ENCODE measurements at places on chromosomes 12 and 14. TPM values are rescaled to one million over a fixed set of nuclear protein-coding genes. Genes with fewer than 3 reads are reported as not detected.

DNA sequence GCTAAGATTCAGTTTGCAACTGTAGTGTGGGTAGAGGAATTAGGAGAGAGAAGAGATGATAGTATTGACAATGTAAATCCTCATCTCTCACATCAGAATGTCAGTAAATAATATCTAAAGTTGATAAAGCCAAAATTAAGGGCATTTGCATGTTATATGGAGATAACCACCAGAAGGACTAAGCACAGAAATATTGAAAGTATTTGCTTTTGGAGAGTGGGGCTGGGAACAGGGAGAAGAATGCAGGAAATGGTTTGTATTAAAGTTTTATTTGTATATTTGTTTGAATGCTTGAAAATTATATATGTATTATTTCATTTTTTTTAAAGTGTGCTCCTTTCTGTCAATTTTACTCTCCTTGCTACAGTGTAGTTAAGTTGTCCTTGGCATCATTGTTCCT is 491.4 kb downstream of the APAF1 start:
- DNase-seq = no peak

DNA sequence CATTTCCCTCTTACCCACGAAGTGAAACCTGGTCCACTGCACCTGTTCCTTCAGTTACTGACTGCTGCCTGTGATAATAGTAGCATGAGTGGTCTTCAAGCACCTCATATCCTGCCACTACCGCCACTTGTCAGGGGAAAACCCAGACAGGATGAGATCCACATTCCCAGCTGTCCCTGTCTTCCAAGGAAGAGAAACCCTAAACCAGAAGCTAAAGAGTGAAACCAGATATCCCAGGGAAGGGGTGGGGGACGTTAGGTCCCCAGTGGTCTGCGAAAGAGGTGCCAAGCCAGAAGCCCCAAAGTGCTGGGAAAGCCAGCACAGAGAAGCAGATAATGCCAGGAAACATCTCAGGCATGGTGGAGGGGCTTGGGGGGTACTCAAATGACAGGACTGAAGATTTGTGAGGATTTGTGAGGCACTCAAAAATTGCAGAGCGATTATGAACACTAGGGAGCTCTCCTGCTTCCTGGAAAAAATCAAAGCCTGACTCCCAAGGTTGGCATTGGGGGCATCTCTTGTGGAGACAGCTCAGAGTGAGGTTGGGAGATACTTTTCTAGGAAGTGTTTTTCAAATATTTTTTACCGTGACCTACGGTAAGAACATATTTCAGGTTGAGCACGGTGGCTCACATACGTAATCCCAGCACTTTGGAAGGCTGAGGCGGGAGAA is 77.9 kb downstream of the TMEM30B start:
- no peak for DNase-seq

- DNase-seq = no peak
Observed at GRCh38 chr12:34105392-34105933, 83.2 kb downstream of the ALG10 start.

DNA sequence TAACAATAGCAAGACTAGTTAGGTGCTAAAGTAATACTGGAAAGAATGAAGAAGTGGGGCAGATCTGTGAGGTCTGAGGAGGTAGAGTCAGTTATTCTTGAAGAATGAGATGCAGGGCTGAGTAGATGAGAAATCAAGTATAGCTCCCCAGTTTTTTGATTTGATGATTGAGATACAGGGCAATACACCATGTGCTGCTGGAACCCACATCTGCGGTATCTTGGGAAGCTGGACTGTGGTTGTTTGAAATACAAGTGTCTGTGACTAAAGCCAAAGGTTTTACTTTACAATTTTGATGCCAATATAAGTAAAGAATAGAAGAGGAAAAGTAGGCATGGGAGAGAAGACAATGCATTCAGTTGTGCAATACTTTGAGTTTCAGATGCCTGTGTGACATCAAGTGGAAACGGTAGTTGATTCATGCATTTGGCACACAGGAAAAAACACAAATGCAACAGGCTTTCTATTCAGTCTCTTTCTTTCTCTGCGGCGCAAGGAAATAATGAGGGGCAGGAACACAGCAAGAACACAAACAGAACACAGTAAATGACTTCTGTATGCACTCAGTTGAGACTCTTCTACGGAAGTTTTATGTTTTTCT is 190.2 kb upstream of the SLC38A2 start:
- peak; percentile 63 for DNase-seq

Gene MSI1
- total RNA-seq = not detected

DNA sequence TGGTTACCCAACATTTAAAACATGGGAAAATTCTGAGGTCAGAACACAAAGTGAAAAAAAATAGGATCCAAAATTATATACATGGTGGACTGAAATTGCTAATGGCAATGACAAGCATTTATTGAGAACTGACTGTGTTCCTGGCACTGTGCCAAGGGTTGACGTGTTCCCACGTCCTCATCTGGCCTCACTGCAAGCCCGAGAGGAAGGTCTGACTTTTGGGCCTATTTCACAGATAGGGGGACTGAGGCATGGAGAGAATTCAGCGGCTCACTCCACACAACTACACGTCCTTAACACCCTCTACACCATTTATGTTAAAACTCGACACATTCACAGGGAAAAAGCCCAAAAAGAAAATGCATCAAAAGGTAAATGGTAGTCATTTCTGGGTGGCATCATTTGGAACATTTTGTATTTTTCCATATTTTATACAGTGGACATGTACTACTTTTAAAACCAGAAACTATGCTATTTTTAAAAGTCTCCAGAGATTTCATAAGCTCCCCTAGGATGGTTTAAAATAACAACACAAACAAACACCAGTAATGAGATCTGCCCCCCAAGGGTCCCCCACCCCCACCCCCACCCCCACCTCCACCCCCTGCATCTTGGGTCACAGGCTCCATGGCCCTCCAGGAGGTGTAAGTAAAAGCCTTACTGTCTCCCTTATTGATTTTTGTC is 27.7 kb downstream of the CLMN start:
- DNase-seq = peak; percentile 13

Gene RFX4
- not detected for total RNA-seq

Gene PMEL
- total RNA-seq = 1.3 TPM

DNA sequence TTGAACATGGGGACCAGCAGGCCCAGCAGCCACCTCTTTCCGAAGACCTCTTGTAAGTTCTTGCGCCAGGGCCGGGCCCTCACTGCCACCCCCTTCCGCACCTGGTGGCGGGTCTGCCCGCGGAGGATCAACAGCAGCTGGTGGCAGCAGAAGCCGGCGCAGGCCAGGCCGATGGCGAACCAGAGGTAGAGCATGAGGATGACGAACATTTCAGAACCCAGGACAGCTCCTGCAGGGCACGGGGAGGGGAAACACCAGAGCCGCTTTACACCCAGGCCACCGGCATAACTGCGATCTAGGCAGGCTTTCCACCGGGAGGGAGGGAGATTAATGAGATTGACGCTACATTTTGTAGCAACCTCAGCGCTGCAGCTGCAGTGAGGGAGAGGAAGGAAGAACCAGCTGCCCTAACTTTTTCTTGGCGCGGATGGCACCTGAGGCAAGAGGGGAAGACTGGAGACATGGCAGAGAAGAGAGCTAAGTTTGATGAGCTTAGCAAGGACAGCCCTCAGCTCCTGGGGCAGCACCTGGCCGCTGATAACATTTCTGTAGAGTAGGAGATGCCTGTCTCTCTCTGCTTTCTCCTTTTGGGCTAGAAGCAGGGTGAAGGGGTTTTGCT is 7.8 kb downstream of the ZDHHC22 start:
- DNase-seq = peak; percentile 69

- DNase-seq = no peak
Observed at GRCh38 chr14:32403688-32404087, 74.6 kb downstream of the AKAP6 start.

GRCh38 chr12:53950789-53951576 is 3.7 kb upstream of the HOXC12 start:
- DNase-seq = no peak

Gene OVCH1
- total RNA-seq = under 0.01 TPM

DNA sequence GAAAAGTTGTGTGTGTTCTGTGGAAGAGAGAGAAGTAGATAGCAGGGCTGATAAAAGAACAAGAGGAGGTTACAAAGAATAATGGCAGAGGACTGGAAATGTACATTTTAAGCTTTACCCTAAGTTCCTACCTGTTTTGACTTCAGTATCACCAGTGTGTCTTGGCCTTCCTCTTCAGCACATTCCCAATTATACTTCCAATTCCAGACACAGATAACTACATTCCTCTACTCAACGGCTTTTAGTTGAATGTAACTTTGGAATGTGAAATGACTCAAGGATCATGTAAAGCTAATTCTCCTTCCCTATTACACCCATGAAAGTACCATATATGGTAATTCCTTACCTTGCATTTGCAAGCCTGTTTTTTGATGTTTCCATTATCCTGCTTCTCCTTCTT is 5.0 kb downstream of the MGST1 start:
- DNase-seq = peak; percentile 37

Gene SLC6A13
- not detected for total RNA-seq

- DNase-seq = no peak
Observed at GRCh38 chr12:20319366-20319765, 49.0 kb upstream of the PDE3A start.

Gene STAC3
- total RNA-seq = 1.3 TPM

Gene TSPAN19
- not detected for total RNA-seq

GRCh38 chr12:108724054-108724889 is 7.0 kb downstream of the CORO1C start:
- DNase-seq = peak; percentile 63

DNA sequence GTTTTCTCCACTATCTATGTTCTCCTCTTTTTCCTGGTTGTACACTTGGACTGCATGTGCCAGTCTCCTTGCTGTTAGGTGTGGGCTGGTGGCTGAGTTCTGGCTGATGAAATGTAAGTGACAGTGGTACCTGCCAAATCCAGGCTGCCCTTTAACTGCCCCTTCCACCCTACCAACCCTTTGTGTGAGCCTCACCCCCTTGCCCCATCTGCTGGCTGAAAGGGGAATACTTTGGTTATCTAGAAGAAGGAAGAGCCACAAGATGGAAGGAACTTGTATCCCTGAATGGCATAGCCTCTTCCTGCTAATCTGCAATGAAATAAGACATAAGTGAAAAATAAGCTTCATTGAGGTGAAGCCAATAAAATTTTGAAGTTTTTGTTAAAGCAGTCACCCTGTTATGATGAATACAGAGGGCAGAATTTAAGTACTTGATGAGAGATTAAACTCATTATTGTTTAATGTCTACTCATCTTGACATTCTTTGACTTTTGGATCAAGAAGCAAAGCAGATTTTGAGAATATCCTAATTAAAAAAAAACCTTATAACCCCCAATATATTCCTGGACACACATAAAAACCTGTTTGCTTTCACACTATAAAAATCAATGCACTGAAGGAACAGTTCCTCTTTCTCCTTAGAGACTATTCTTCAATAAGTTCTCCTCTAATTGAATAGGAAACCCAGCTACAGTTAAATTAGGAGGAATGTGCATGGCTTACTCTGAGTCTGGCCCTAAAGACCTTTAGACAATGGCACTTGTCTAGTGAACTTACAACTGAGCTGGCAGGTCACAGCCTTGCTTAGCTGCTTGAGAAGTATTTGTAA is 262.6 kb upstream of the BTG1 start:
- DNase-seq = peak; percentile 21

Gene KIF5A
- 1.3 TPM for total RNA-seq

Gene TMEM132D
- total RNA-seq = not detected

DNA sequence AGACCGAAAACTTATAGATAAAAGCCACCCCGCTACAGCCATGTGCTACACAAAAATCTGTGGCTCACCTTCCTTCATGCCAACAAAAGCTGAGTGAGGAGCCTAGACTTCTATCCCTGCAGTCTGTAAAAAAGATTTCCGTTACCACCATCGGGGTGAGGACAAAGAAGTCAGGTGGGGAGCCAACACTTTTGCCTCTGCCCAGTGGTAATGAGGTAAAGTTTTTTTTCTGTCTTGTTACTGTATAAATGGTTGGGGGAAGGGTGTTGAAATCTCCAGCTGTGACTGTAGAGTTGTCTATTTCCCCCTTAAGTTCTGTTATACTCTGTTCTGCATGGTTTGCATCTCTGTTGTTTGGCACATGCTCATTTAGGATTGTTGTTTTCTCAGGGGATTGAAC is 707.8 kb downstream of the FLRT2 start:
- no peak for DNase-seq

DNA sequence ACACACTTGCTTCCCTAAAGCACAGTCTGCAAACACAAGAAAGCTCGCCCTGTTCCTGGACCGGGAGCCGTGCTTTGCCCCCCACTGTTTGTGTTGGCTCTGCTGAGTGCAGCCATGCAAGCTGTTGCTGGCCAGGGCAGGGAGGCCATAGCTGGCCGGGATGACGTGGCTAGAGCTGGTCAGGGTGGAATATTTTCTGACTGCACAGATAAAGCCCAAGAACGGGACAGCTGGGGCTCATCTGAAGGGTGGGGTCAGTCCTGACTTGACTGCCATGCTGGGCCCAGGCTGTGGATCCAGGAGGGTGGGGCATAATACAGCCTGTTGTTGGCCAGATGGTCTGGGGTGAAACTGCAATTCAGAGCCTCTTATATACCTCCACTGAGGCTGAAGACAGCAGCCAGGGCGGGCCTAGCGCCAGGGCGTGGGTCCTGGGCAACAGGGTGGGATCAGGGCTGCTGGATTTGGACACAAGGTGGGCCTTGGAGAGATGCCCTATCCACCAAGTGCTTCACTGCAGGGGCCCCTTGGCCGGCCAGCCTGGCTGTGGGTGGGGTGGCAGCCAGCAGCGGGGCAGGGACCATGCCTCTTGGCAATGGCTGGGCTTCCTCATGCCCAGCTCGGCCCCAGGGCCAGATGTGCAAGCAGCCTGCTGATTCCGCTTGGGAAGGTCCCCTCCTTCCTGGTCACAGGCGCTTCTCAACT is 14.8 kb downstream of the KMT5A start:
- peak; percentile 87 for DNase-seq

- DNase-seq = no peak
Observed at GRCh38 chr14:69540654-69541335, 33.9 kb downstream of the CCDC177 start.

- DNase-seq = no peak
Observed at GRCh38 chr12:109981311-109981710, 14.9 kb downstream of the GIT2 start.

Gene RGS6
- total RNA-seq = not detected

GRCh38 chr14:64877846-64878245 is 1.9 kb downstream of the SPTB start:
- no peak for DNase-seq

DNA sequence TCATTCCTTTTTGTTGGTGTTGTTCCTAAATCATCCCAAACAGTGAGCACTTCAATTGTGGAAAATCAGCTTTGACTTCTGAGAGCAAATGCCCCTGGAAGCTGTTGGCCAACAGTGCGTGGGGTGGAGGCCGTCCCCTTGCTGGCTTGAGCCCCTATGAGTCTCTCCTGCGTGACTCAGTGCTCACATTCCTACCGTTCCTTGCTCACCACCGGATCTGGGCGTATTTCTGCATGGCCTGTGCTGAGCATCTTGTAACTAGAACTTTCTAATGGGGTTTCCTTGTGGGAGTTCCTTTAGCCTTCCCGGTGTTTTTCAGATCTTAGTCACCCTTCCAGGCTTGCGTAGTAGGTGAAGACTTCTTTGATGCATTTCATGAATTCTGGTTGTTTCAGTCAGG is 14.7 kb downstream of the SERPINA1 start:
- peak; percentile 79 for DNase-seq

- no peak for DNase-seq
Observed at GRCh38 chr14:69880893-69881292, 1.7 kb downstream of the SMOC1 start.
